ENCODE measurements at places on chromosomes 2 and 18.
A peak's percentile ranks its signal among the peaks of the same experiment; 100 is the strongest.

- no peak for DNase-seq
These were observed 862.2 kb upstream of the DDX18 start for GRCh38 chr2:116952254-116952653.

DNA sequence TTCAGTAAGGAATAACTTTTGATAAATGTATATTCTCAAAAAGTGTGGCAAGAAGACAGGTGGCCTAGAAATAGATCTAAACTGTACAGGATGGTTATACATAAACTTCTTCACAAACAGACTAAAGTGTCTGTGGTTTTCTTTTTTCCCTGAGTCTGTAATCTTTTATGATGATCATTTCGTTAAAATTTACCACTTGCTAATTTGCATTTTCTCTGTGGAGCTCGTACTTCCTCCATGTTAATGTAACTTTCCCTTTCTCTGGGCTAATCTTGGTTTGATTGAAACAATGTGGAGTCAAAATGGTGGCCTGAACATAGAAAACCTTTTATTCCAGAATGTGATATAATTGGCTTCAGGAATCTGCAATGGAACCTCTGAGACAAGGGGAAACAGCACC, 166.2 kb downstream of the FTCDNL1 start:
- no peak for DNase-seq

DNA sequence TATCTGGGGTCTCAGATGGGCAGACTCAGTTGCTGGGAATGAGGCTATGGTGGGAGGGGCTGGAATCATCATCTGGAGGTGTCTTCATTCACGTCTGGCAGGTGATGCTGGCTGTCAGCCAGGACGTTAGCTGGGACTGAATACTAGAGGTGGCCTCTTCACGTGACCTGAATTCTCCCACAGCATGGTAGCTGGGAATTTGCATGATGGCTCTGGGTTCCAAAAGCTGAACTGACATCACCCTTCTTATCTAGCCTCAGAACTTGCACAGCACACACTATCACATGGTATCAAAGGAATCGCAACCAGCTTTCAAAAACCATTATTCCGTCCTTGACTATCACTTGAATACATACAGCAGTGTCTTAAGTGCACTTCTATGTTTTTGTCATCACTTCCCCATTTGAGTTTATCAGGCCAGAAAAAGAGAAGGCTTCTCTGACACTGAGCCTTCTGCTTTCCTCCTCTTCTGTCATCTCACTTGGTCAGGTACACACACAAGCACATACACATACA, 53.0 kb upstream of the LRP2 start:
- DNase-seq, result no peak

- DNase-seq, result no peak
These were observed 292.6 kb downstream of the SETBP1 start for GRCh38 chr18:44973282-44973681.

GRCh38 chr2:142858961-142859360, 18.5 kb upstream of the KYNU start:
- DNase-seq, result no peak

GRCh38 chr2:69914164-69914949, 552 bp upstream of the MXD1 start:
- DNase-seq, result no peak

DNA sequence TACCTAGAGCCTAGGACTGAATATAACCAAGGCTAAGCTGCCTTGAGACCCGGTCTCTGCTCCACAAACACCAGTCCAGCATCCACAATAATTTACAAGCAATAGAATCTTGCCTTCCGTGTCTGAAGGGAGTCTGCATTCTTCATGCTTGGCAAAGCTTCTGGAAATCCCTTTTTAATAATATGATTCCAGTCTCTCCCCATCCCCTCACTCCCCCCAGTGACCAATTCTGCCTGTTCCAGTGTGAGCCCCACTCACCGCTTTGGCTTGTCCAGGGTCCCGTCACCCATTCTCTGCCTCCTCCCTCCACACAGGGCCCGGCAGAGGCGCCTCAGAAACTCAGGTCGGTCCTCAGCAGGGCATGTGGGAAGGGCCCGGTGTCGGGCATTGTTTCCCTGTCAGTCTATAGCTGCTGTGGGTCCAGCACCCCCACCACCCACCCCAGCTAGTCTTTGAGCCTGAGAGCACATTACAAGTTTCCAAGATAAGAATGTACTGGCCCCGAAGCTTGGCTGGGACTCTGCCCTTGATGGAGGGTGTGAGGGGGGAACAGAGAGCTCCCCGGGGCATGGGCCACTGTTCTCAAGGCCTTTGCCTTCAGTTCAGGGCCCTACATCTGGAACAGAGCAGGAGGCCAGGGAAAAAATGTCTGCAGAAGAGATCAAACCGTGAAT, 129.7 kb upstream of the MYCN start:
- no peak for DNase-seq

DNA sequence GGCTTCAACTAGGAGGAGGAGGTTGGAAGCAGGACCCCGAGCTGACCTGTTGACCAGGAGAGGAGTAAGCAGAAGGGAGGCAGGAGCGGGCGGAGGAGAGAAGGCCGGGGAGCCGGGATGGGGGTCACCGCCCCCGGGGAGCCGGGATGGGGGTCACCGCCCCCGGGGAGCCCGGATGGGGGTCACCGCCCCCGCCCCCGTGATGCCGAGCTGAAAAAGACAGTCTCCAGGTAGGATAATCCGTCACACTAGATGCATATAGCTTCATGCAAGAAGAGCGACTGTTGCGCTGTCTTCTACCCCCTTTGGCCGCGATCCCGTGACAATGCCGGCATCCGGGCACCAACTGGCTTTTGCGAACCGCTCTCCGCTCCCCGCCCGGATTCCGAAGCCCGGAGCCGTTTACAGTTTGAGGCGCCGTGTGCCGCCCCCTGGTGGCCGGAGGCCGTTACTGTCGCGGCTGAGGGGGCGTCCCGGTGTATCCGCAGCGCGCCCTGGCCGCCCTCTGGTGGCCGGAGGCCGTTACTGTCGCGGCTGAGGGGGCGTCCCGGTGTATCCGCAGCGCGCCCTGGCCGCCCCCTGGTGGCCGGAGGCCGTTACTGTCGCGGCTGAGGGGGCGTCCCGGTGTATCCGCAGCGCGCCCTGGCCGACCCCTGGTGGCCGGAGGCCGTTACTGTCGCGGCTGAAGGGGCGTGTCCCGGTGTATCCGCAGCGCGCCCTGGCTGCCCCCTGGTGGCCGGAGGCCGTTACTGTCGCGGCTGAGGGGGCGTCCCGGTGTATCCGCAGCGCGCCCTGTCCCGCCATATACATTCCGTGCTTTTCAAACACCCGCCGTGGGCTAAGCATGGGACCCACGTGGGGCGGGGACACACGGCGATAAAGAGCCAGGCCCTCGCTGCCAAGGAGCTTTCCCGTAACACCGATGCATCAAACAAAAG, 89.6 kb downstream of the ACTR3 start:
- peak; percentile 53 for DNase-seq

DNA sequence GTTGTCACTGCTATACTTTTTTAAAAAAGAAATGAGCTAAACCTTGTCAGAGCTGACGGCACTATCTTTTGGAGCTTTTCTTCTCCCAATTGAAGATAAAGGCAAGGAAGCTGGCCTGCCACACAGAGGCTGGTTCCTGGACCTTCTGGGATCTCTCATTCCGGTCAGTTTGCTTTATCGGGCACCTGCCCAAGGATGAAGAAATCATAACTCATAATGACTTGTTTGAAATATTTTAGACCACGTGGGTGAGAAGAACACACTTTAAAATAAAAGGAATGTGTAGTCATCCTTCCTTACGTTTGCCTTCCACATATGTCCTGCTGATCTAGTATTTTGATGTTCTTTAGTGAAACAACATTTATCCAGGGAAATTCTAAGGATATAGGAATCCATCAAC, 535.7 kb downstream of the DCC start:
- DNase-seq, result no peak

DNA sequence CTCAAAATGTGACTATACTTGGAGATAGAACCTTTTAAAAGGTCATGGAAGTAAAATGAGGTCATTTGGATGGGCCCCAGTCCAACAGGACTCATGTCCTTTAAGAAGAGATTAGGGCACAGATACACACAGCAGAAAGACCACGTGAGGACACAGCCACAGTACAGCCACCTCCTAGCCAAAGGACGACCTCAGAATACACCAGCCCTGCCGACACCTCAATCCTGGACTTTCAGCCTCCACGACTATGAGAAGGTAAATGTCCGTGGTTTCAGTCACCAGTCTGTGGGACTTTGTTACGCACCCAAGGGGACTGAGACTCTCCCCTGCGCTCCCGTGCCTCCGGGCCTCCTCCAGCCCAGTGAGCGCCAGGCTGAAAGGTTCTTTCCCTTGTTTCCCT, 30.2 kb upstream of the HPCAL1 start:
- no peak for DNase-seq

- no peak for DNase-seq
These were observed 37.7 kb upstream of the SMAD2 start for GRCh38 chr18:47968006-47968676.

DNA sequence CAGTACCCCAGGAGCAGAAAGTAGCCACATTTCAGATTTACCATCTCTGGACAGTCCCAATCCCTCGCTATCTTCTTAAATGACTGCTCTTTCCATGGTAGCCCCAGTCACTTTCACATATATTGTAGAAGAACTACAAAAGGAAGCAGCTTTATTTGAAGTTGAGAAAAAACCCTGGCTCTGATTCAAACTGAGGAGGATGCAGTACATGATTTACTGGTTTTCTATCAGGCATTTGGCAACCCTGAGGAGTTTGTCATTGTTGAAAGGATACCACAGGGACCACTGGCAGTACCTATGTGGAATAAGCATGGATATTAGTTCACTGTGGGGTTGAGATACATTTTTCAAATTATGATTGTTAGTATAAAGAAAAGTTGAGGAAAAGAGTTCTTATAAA, 640.9 kb upstream of the SETBP1 start:
- DNase-seq, result no peak

DNA sequence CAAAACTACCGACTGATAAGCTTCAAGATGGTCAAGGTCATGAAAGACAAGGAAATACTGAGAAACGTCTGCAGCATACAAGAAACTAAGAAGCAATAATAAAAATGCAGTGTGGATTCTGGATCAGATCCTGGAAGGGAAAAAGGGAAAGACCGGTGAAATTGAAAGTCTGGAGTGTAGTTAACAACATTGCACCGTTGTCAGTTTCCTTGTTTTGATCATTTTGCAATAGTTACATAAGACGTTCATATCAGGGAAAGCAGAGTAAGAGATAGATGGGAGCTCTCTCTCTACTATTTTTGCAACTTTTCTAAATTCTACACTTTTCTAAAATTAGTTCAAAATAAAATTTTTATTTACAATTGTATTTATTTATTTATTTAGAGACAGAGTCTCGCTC, 15.0 kb upstream of the ZNF407 start:
- no peak for DNase-seq

- no peak for DNase-seq
These were observed 176.8 kb upstream of the CELF4 start for GRCh38 chr18:37742436-37742835.

GRCh38 chr2:127859712-127860085, 1.7 kb upstream of the POLR2D start:
- peak; percentile 30 for DNase-seq

GRCh38 chr2:168157926-168158325, 89.5 kb downstream of the STK39 start:
- no peak for DNase-seq

All from activated naive CD4-positive, alpha-beta T cell (primary cell).